ENCODE measurements at places on chromosomes 11 and 22. TPM values are rescaled to one million over a fixed set of nuclear protein-coding genes. Genes with fewer than 3 reads are reported as not detected.

GNAZ gene
- polyA plus RNA-seq, result 0.19 TPM

GRCh38 chr11:117070016-117070415, 28.2 kb downstream of the SIK3 start:
- no peak for DNase-seq

DNA sequence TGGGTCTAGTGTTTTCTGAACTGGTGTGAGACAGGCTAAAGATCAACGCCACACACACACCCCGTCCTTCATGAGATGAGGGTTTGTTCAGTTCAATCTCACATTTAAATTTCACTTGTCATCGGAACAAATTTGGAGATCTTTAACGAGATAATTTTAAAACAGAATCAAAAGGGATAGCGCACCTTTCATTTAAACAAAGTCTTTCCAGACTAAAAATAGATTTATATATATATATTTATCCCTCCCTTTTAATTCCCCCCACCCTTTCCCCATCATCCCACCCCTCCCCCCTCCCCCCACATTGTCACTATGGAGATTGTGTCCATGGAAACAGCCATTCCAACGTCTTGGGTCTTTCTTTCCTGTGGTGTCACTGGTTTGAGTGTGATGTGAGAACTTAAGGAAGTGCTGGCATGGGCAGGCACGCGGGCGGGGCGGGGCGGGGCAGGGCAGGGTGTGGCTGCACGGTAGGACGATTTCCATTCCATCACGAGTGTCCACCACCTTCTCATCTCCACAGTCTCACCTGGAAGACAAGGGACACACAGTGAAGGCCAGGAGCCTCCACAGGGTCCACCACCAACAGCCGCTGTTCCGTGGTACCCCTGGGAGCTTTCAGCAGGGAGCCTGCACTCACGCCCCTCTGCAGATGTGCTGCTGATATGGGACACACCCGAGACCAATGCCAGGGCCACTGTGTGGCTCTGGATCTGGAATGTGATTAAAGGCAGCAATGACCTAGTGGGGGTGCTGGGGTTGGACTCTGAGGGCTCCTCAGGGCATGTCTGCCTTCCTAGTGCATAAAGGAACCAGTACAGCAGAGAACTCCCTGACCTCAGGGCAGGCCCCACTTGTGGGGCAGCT, 30.5 kb upstream of the CYP2D6 start:
- no peak for DNase-seq

SPDYC gene
- polyA plus RNA-seq, result not detected

- no peak for DNase-seq
Observed at GRCh38 chr22:50104141-50104544, 14.3 kb downstream of the MOV10L1 start.

UCP3 gene
- polyA plus RNA-seq, result 0.58 TPM

DNA sequence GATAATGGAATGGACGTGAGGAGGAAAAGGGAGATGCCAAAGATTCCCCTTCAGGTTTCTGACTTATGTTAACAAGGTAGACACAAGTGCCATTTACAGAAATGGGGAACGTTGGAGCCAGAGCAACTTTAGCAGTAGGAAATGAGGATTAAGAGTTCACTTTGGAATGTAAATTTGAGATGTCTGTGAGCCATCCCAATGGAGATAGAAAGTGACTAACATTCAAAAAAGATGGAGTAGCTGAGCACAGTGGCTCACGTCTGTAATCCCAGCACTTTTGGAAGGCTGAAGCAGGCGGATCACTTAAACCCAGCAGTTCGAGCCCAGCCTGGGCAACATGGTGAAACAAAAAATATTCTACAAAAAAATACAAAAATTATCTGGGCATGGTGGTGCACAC, 19.9 kb downstream of the MRTFA start:
- no peak for DNase-seq

KMT2A gene
- 10.4 TPM for polyA plus RNA-seq

GRCh38 chr22:50581950-50582492, 628 bp downstream of the CHKB start:
- DNase-seq, result no peak

UBE4A gene
- polyA plus RNA-seq, result 36.8 TPM

CCDC89 gene
- not detected for polyA plus RNA-seq

DNA sequence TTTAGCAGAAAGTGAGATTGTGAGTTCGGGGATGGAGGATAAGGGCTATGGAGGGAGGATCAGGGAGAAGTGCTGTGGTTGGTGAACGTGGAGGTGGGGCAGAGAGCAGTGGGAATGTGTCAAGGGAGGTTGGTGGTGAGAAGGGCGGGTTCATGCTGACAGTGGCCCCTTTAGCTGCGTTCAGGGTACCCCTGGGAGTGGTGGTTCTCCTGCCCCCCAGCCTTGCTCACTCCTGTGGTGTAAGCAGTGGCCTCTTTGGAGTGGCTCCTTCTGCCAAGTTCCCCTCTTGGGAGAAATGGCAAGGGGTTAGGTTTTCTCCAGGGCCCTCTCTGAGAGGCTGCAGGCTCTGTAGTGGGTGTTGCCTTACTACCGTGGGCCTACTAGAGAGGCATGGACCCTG, 16.1 kb upstream of the NECTIN1 start:
- no peak for DNase-seq

ISX gene
- polyA plus RNA-seq, result 0.53 TPM

DNA sequence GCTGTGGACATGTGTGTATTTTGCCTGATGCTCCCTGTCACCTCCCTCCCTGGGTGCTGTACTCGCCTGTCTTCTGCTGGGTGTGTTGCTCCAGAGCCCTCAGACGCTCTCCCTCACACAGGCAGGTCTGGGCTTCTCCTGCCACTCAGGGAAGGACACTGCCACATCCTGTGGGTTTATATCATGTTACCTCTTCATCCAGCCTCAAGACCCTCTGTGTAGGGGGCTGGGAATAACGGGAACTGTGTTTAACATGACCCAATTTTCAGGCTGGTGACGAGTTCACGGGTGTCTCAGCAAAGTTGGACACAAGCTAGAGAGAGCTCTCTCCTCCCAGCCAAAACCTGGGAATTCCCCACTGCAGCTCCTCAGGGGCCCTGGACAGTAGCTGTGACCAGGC, 24.6 kb downstream of the MYBPC3 start:
- no peak for DNase-seq

C11orf52 gene
- not detected for polyA plus RNA-seq

- DNase-seq, result no peak
Observed at GRCh38 chr22:29528144-29528543, 25.4 kb downstream of the THOC5 start.

GRCh38 chr11:44835938-44836337, 109.2 kb downstream of the TSPAN18 start:
- no peak for DNase-seq

GRCh38 chr11:70542406-70542805, 144.1 kb downstream of the CTTN start:
- DNase-seq, result no peak

CELSR1 gene
- 0.08 TPM for polyA plus RNA-seq

DNA sequence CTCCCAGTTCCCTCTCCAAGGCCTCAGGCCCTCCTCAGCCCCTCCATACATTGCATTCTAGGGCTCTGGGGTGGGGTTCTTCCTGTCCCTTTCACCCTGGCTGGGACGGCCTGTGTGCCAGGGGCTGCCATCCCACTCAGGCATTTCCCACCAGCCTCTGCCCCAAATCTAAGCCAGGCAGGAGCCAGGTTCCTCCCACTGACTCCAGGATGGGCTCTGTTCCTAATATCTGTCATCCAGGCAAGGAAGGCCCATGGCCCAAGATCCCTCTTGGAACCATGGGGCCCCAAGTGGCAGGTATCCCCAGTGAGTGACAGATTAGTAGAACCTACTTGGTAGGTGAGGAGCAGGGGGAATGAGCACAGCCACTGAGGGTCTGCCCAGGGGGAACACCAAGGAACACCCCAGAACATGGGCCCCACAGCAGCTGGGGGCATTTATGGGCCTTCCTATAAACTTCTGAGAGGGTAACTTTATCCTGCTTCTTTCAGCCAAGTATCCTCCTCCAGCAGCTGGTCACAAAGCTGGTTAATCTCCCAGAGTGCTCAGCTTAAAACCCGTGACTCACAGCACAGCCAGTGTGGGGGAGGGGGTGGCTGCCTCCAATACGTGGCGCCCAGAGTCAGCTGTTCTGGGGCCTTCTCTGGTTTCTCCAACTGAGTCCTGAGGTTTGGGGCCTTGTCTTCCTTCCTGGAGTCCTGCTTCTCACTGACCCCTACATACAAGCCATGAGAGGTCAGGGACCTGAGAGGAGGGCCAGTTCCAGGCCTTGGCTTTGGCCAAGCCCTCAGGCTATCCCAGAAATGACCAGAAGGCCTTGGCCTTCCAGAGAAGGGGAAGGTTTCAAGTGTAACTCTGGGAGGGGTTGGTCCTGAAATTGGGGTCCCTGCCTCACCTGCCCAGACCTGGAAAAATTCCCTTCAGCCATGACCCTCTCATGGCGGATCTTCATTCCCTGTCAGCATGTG, 19.9 kb upstream of the MYOD1 start:
- no peak for DNase-seq

GRCh38 chr11:128747728-128748148, 53.9 kb downstream of the FLI1 start:
- DNase-seq, result no peak

PGA5 gene
- not detected for polyA plus RNA-seq

GRCh38 chr11:16946477-16947282, 67.5 kb downstream of the PLEKHA7 start:
- peak; percentile 72 for DNase-seq

DNA sequence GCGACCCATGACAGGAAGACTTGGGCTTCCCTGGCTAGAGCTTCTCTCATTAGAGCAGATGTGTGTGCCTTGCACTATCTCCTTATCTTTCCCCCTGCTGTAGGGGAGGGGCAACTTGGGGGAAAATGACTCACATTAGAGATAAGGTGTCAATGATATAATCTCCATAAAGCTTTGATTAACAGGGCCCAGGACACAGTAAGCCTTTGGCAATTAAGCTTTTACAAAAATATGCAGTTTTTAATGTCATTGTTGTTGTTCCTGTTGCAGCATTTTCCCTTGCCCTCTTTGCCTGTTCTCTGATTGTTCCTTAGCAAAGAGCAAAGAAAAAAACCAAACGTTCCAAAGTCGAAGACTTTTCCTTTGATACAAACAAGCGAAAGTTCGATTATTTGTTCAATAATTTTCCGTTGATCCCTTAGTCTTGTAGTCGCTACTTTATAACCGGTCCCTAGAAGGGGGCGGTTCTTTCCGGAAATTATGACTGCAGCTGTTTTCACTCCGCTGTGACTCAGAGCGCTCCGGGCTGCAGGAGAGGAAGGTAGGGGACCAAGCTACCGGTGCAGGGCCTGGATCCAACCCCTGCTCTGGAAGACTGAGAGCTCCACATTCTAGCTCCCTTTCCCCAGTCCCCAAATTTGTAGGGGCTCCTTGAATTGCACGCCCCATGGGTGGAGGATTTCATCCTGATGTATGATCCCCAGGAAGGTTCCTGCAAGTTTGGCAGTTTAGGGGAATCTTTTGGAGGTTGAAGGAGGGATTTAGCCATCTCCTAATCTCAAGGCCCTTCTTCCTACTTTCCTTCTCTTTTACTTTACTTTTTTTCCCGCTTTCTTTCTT, at the start of gene VWA5A:
Gene VWA5A, plus strand, starts transcription at position 509 of the 840 bp plus-strand sequence. CDS start 2,062 bp downstream, outside the sequence.
- peak; percentile 20 for DNase-seq

MYBPC3 gene
- polyA plus RNA-seq, result not detected

DNA sequence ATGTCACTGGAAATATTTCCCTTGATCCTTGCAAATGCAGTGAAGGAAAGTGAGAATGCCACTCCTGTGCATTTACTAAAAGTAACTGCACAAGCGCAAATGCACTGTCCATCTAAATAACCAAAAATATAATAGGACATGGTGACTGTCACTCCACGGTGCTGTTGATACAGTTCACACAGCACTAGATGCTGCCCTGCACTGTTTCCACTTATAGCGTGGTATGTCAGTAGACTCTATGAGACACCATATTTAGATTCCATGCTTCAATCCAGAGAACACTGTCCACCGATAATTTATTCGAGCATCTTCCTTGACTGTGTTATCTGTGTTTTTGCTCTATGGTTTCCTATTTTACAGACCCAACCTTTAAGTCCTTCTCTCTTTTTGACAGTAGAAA, 125.8 kb downstream of the MAML2 start:
- DNase-seq, result no peak

- DNase-seq, result no peak
Observed at GRCh38 chr11:132058211-132058772, 687.9 kb downstream of the NTM start.

GRCh38 chr11:65555693-65556231, 2.4 kb downstream of the LTBP3 start:
- no peak for DNase-seq

GRCh38 chr11:71385091-71385490, 63.1 kb downstream of the DHCR7 start:
- DNase-seq, result no peak

GRCh38 chr11:119727523-119728151, 1.4 kb downstream of the NECTIN1 start:
- DNase-seq, result no peak

KRTAP5-11 gene
- not detected for polyA plus RNA-seq

DNA sequence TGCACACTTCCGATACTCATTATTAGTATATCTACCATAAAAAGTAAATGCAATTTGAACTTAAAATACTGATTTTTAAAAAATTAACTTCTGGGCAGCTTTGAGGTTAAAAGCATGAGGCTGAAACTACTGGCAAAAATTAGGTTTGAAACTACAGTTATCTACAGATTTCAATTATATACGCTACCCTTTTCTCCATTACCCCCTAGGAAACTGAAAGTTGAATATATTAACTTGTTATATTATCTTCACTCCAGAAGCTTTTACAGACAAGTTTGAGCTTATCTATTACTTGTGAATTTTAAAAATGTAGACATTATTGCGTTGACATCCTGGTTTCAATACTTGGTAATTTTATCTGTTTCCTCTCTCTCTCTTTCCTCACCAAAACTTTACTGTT, 96.7 kb upstream of the DDI1 start:
- no peak for DNase-seq

DNA sequence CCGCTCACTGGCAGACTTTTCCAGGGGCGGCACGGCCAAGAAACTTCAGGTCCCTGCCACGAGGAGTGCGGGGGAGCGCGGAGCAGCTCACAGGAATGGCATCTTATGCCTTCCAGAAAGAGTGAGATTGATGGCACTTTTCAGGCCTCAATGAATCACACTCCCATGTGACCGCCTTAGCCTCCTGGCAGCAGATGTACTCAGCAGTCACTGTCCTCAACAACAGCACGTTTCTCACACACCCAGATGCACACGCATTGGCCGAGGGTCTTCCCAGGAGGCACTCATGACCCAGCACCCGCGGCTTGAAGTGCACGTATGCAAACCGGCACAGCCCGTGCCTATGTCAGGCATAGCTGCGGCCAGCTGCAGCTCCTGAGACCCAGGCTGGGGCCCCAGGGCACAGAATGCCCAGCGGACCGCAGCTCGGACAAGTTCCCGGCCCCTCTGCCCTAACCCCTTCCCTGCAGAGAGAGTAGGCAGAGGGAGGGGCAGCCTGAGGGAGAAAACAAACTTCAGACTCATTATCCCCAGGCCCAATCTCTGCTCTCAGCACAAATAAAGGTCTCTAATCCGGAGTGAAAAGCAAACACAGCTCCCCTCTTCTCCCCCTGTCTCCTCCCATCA, 48.3 kb downstream of the RPUSD4 start:
- DNase-seq, result no peak

- DNase-seq, result no peak
Observed at GRCh38 chr11:3009481-3009880, 17.4 kb upstream of the NAP1L4 start.

- DNase-seq, result no peak
Observed at GRCh38 chr11:57224128-57224527, 12.9 kb downstream of the APLNR start.

- DNase-seq, result no peak
Observed at GRCh38 chr11:15826826-15827225, 529.5 kb downstream of the SOX6 start.

- no peak for DNase-seq
Observed at GRCh38 chr22:39223091-39223710, 21.6 kb downstream of the PDGFB start.

GRCh38 chr11:112773264-112773663, 188.0 kb upstream of the NCAM1 start:
- no peak for DNase-seq

PRDM10 gene
- 5.7 TPM for polyA plus RNA-seq
